Neural crest cell (in vitro differentiated cells): ENCODE measurements at places on chromosomes 13 and 19. TPM values are rescaled to one million over a fixed set of nuclear protein-coding genes. Genes with fewer than 3 reads are reported as not detected.

Gene KLK10
- total RNA-seq: not detected in 2 replicates

Gene MYO16
- total RNA-seq: 3.0 and 3.3 TPM in 2 replicates

Gene CDC16
- 72.4 and 80.2 TPM in 2 replicates for total RNA-seq

Gene FOXA3
- total RNA-seq: not detected in 2 replicates

Gene DCLK1
- total RNA-seq: 20.0 and 22.4 TPM in 2 replicates

Gene KASH5
- not detected in 2 replicates for total RNA-seq

Gene CRX
- total RNA-seq: not detected in 2 replicates

Gene PLIN5
- total RNA-seq: 4.8 TPM in 2 replicates

- H3K27ac ChIP-seq: no peak overlapping the region
- H3K4me1 ChIP-seq: peaks cover 9% of the 10 kb centered on the region
- peaks cover 22% of the 10 kb centered on the region for H3K27me3 ChIP-seq
Measured at GRCh38 chr13:99926014-99926731, 45.4 kb downstream of the ZIC5 start.

DNA sequence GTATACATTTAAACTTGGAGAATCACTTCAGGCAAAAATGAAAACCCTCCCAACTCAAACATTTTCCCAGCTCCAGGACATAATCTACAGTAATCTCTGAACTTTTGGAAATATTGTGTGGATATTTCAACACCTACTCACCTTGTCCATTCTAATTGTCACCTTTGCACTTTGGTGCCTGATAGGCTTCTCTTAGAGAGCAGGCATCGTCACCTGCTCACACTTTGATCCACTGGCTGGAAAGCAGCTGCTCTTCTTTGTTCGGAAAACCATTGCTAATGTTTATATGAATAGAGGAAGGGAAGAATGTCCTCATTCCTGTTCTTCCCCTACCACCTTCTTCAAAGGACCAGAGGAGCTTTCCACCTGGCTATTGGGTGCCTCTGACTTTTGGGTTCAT, 411.2 kb downstream of the FGF9 start:
- H3K4me1 ChIP-seq: no peaks in the 10 kb centered on the region
- no peaks in the 10 kb centered on the region for H3K36me3 ChIP-seq
- H3K27me3 ChIP-seq: no peaks in the 10 kb centered on the region
- DNase-seq: no peak

DNA sequence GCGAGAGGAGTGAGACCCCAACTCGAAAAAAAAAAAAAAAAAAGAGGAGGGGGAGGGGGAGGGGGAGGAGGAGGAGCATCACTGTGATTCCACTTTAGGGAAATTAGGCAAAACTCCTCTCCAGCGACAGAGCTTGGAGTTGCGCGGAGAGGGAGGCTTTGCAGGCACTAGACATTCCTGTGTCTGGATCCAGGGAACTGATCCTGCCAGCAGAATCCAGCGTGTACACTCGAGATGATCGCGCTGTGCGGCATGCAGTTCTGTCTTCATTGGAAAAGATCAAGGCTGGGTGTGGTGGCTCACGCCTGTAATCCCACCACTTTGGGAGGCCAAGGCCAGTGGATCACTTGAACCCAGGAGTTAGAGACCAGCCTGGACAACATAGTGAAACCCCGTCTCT, 29.6 kb upstream of the KLF2 start:
- H3K27me3 ChIP-seq: no peaks in the 10 kb centered on the region
- H3K36me3 ChIP-seq: no peaks in the 10 kb centered on the region
- no peak for DNase-seq
- no peak overlapping the region for H3K4me3 ChIP-seq
- no peak overlapping the region for H3K27ac ChIP-seq

GRCh38 chr19:19461671-19462622, 53.4 kb downstream of the TSSK6 start:
- H3K27me3 ChIP-seq: no peaks in the 10 kb centered on the region
- peak overlapping the region; percentile 62 for H3K27ac ChIP-seq
- H3K4me3 ChIP-seq: peak overlapping the region; percentile 11
- peaks cover 21% of the 10 kb centered on the region for H3K36me3 ChIP-seq
- peak; percentile 57 for DNase-seq

DNA sequence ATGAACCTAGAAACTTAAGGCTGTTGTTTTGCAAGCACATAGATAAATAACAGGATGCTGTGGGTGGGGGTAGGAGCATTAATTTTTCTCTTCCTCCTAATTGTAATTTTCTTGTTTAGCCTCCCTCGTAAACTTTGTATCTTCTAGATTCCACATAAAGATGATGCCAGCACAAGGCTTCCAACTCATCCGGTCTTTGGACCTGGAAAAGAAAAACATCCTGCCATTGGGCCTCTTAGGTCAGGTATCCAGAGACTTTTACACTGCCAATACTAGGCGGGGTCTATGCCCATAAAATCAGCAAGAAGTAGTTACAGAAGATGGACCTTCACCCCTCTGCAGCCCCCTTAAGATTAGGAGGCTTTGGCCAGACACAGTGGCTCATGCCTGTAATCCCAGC, 35.4 kb upstream of the KPNA3 start:
- no peak overlapping the region for H3K27ac ChIP-seq
- no peak for DNase-seq
- H3K36me3 ChIP-seq: no peaks in the 10 kb centered on the region
- no peaks in the 10 kb centered on the region for H3K4me1 ChIP-seq
- no peaks in the 10 kb centered on the region for H3K27me3 ChIP-seq

GRCh38 chr13:105991622-105992277, 543.7 kb downstream of the EFNB2 start:
- H3K4me3 ChIP-seq: no peak overlapping the region
- no peak for DNase-seq
- H3K36me3 ChIP-seq: peaks cover 3% of the 10 kb centered on the region
- H3K27me3 ChIP-seq: no peaks in the 10 kb centered on the region

GRCh38 chr13:25095851-25096453, at the start of gene PABPC3:
TSS of gene PABPC3 (plus strand) at chr13:25096136. CDS start at chr13:25096199, 63 bp downstream.
- no peaks in the 10 kb centered on the region for H3K36me3 ChIP-seq
- no peak for DNase-seq
- no peak within 1 kb of the TSS for H3K4me3 ChIP-seq
- no peak within 1 kb of the TSS for H3K27ac ChIP-seq
- peaks cover 4% of the 10 kb centered on the region for H3K27me3 ChIP-seq

GRCh38 chr19:50823389-50824042, at the start of gene KLK1:
TSS of gene KLK1 (minus strand) at chr19:50823787. CDS start at chr19:50823748, 39 bp downstream.
- no peak for DNase-seq
- H3K27me3 ChIP-seq: peaks cover 88% of the 10 kb centered on the region
- peaks cover 3% of the 10 kb centered on the region for H3K36me3 ChIP-seq
- no peak within 1 kb of the TSS for H3K27ac ChIP-seq
- H3K4me1 ChIP-seq: peaks cover 12% of the 10 kb centered on the region

DNA sequence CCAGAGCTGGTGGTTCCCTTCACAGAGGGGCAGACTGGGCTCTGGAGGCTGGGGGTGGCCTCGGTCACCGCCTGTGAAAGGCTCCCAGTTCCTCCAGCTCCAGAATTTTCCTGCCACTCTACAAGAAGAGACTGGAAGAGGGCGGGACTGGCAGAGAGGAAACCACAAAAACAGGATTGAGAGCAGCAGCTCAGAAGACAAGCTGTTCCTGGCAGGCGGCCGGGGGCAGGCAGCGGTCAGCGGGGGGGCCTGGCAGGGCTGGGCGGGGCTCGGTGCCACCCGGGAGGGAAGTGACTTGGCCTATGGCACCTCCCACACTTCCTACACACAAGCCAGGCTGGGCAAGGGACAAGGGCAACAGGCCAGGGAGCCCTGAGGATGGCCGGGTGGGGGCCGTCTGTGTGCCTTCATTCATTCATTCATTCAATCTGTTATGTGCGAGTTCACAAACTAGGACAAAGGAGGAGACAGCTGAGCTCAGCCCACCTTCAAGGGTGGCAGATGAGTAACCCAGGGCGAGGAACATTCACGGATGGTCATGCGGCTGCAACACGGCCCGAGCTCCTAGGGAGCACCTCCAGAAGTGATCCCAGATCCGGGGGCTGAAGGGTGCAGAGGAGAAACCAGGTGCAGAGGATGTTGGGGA, 16.9 kb upstream of the BTBD2 start:
- H3K36me3 ChIP-seq: no peaks in the 10 kb centered on the region
- H3K4me1 ChIP-seq: peaks cover 7% of the 10 kb centered on the region
- DNase-seq: no peak
- no peak overlapping the region for H3K27ac ChIP-seq
- no peaks in the 10 kb centered on the region for H3K27me3 ChIP-seq

GRCh38 chr19:42409477-42409876, 17.7 kb downstream of the LIPE start:
- no peak for DNase-seq
- H3K4me3 ChIP-seq: peak overlapping the region; percentile 44
- H3K27me3 ChIP-seq: no peaks in the 10 kb centered on the region
- no peak overlapping the region for H3K27ac ChIP-seq
- H3K4me1 ChIP-seq: peaks cover 13% of the 10 kb centered on the region

DNA sequence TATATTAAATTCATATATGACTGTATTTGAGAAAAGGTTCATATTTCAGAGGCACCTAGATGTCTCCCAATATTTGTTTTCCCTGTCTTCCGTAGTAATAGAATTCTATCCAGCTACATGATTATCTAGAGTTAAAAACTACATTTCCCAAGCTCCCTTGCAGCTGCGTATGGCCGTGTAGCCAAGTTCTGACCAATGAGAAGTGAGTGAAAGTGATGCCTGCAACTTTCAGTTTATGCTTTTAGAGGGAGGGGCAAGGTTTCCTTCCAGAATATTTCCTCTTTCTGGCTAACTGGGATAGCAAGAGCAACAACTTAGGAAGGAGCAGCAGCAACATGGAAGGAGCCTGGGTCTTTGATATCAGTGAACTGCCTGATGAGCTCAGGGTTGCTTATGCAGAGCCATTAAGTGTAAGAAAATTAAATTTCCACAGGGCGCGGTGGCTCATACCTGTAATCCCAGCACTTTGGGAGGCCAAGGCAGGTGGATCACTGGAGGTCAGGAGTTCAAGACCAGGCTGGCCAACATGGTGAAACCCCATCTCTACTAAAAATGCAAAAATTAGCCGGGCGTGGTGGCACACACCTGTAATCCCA, 23.2 kb upstream of the CYP2A13 start:
- peaks cover 4% of the 10 kb centered on the region for H3K4me1 ChIP-seq
- H3K27ac ChIP-seq: no peak overlapping the region
- no peak overlapping the region for H3K4me3 ChIP-seq
- no peaks in the 10 kb centered on the region for H3K36me3 ChIP-seq
- peaks cover 80% of the 10 kb centered on the region for H3K27me3 ChIP-seq
- no peak for DNase-seq

GRCh38 chr13:74210693-74211393, 76.6 kb upstream of the KLF12 start:
- no peaks in the 10 kb centered on the region for H3K27me3 ChIP-seq
- H3K36me3 ChIP-seq: no peaks in the 10 kb centered on the region
- H3K27ac ChIP-seq: peak overlapping the region; percentile 8
- peaks cover 8% of the 10 kb centered on the region for H3K4me1 ChIP-seq
- no peak overlapping the region for H3K4me3 ChIP-seq

DNA sequence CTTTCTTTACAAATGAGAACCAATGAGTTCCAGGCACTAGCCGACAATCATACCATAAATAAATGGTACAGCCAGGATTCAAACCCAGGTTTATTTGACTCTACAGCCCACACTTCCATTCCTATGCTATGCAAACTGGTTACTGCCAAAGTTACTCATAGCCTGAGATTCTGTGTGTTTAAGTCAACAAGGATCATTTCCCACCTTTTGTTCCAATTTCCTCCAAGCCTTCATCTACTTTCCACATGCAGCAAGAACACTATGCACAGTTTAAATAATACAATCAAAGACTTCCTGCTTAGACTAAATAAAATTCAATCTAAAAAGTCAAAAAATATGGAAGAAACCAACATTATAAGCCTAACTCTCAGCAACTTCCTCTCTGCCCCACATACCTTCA, 59.2 kb upstream of the KLF12 start:
- no peak overlapping the region for H3K4me3 ChIP-seq
- H3K27ac ChIP-seq: no peak overlapping the region
- DNase-seq: no peak
- peaks cover 23% of the 10 kb centered on the region for H3K4me1 ChIP-seq
- H3K27me3 ChIP-seq: no peaks in the 10 kb centered on the region
- no peaks in the 10 kb centered on the region for H3K36me3 ChIP-seq

DNA sequence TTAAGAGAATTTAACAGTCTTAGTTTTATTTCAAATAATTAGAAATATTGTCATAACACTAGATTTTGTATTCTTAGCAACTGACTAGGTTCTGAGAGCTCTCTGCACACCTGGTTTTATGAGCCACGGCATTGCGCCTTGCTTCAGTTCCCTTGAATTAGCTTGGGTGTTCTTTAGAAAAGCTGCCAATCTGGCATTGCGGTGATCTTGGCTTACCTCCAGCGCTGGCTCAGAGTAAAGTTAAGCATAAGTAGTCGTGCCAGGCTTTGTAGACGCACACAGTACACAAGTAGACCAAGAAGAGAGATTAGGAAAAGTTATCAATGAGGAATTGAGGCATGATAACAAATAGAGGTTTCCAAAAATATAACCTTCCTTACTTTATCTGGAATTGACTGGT, 45.7 kb downstream of the TPP2 start:
- no peak for DNase-seq
- H3K27me3 ChIP-seq: no peaks in the 10 kb centered on the region
- H3K36me3 ChIP-seq: peaks cover under 1% of the 10 kb centered on the region
- no peak overlapping the region for H3K27ac ChIP-seq
- H3K4me1 ChIP-seq: no peaks in the 10 kb centered on the region
- H3K4me3 ChIP-seq: no peak overlapping the region

- H3K4me3 ChIP-seq: peak overlapping the region; percentile 94
- no peak for DNase-seq
- H3K4me1 ChIP-seq: peaks cover 64% of the 10 kb centered on the region
- H3K36me3 ChIP-seq: peaks cover 29% of the 10 kb centered on the region
- peaks cover 31% of the 10 kb centered on the region for H3K27me3 ChIP-seq
- H3K27ac ChIP-seq: peak overlapping the region; percentile 94
Measured at GRCh38 chr19:58557221-58558065, 968 bp downstream of the UBE2M start.

- H3K27me3 ChIP-seq: no peaks in the 10 kb centered on the region
- no peaks in the 10 kb centered on the region for H3K36me3 ChIP-seq
Measured at GRCh38 chr13:111909501-111909900, 157.4 kb upstream of the SOX1 start.

GRCh38 chr13:50161052-50161451, 145.8 kb downstream of the KCNRG start:
- peaks cover 24% of the 10 kb centered on the region for H3K4me1 ChIP-seq
- H3K27ac ChIP-seq: no peak overlapping the region
- no peaks in the 10 kb centered on the region for H3K27me3 ChIP-seq

GRCh38 chr13:76958841-76959432, 10.6 kb downstream of the ACOD1 start:
- H3K36me3 ChIP-seq: peaks cover 6% of the 10 kb centered on the region
- H3K27ac ChIP-seq: no peak overlapping the region
- no peak for DNase-seq
- no peaks in the 10 kb centered on the region for H3K27me3 ChIP-seq
